PC-9 (cell line): ENCODE measurements at places on chromosomes 3 and 15. TPM values are rescaled to one million over a fixed set of nuclear protein-coding genes. Genes with fewer than 3 reads are reported as not detected.

DNA sequence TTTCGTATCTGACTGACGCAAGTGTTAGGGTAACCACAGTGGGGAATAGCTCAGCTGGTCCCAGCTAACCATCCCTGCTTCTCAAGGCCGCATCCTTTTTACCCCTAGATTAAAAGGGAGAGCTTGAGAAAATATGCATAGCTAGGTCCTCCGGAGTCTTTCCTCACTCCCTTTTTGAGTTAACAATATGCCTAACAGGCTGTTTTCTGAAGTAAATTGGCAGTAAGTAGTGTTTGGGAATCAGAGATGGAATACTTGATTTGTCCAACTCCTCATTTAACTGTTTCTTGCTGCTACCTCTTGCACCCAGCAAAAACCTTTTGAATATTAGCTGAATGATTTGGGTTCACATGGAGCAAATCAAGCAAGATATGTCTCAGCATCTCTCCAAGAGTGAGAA, 326.1 kb downstream of the LPP start:
- H3K36me3 ChIP-seq = peaks cover 9% of the 10 kb centered on the region; the same call in 1 of the 2 replicates
- DNase-seq = no peak
- no peak overlapping the region for H3K4me3 ChIP-seq
- H3K27ac ChIP-seq = no peak overlapping the region
- H3K27me3 ChIP-seq = no peaks in the 10 kb centered on the region
- H3K4me1 ChIP-seq = no peaks in the 10 kb centered on the region

GRCh38 chr15:85865070-85865684, 70.5 kb upstream of the KLHL25 start:
- H3K4me3 ChIP-seq = no peak overlapping the region
- peaks cover 74% of the 10 kb centered on the region for H3K27me3 ChIP-seq
- no peak overlapping the region for H3K27ac ChIP-seq

- no peaks in the 10 kb centered on the region for H3K27me3 ChIP-seq
- H3K27ac ChIP-seq = no peak overlapping the region
- DNase-seq = no peak
- peaks cover 13% of the 10 kb centered on the region; the same call in 1 of the 2 replicates for H3K4me1 ChIP-seq
- no peaks in the 10 kb centered on the region for H3K36me3 ChIP-seq
Observed at GRCh38 chr3:178709051-178709450, 172.8 kb downstream of the KCNMB2 start.

DNA sequence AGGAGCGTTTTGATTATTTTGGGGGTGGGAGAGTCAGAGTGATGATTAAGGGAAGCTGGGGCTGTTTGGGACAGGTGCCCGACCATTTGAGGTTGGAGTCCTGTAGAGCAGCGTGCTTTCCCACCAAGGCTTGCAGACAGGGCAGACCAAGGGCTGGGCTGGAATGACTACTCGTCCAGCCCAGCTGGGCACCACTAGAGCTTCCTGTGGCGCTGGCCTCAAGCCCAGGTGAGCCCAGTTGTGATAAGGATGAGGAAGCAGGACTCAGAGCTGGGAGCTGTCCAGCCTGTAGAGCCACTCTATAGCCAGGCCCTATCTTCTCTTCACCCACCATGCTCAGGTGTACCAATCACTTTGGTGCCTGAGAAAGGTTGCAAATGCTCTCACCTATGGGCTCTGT, 75.8 kb upstream of the ACAN start:
- H3K36me3 ChIP-seq = no peaks in the 10 kb centered on the region
- no peak overlapping the region for H3K4me3 ChIP-seq
- no peak overlapping the region for H3K27ac ChIP-seq
- DNase-seq = peak; percentile 6
- no peaks in the 10 kb centered on the region for H3K4me1 ChIP-seq

The DZIP1L gene
- 2.3 and 6.1 TPM in 2 replicates for total RNA-seq

The TMEM40 gene
- total RNA-seq = 30.5 and 33.9 TPM in 2 replicates

The CHST2 gene
- total RNA-seq = 0.15 and 0.18 TPM in 2 replicates

The COLQ gene
- total RNA-seq = 0.79 TPM in 1 of 2 replicates, not detected in the other

The POLQ gene
- 14.3 and 15.6 TPM in 2 replicates for total RNA-seq
